Activated naive CD4-positive, alpha-beta T cell treated with anti-CD3 and anti-CD28 coated beads, Interleukin-2, amount 10 ng/mL, durations not matched to agents 7 days and 5 days (primary cell): ENCODE measurements at places on chromosomes 7 and 10.

DNA sequence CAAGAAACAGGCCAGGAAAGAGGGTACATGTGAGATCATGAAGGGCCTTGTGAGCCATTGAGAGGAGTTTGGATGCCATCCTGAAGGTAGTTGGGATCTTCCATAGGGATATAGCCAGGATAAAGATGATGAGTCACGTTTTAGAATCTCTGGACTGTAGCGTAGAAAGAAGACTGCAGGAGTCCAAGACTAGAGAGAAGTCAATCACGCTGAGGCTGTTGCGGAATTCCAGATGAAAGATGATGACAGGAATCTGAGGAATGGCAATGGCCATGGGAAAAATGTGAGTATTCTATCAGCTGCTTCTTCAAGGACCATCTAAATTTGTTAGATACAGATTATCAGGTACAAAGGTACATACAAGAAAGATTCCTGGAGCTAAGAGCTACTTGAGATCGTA, 711.3 kb downstream of the GRM8 start:
- DNase-seq = no peak

GRCh38 chr10:133258066-133258817, 18.4 kb downstream of the ADAM8 start:
- DNase-seq = peak; percentile 63

DNA sequence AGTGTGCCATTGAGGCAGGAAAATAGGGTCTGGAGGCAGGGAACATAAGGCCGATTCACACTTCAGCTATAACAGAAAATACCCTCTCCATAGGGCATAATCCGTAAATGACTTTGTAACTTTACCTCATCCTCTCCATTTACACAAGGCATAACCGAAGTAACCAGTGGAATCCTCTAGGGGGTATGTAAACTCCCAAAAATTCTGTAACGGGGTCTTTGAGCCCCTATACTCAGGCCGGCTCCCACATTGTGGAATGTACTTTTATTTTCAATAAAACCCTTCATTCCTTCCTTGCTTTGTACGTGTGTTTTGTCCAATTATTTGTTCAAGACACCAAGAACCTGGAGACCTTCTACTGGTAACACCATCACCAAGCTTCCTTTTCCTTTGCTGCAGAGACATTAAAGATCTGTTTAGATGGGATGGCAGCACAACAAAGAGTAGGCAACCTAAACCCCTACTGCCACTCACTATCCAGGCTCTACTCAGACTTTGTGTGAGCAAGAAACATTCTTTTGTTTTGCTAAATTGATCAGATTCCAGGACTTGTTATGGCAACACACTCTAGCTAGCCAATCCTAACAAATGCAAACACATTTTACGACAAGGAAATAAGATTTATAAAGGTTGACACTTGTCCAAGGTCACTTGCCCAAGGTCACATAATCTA, 99.3 kb downstream of the DGKI start:
- DNase-seq = no peak

- peak; percentile 37 for DNase-seq
Observed at GRCh38 chr7:2248984-2249694, 7.1 kb downstream of the NUDT1 start.

- DNase-seq = peak; percentile 58
Observed at GRCh38 chr7:5797716-5798115, 16.3 kb upstream of the RNF216 start.

DNA sequence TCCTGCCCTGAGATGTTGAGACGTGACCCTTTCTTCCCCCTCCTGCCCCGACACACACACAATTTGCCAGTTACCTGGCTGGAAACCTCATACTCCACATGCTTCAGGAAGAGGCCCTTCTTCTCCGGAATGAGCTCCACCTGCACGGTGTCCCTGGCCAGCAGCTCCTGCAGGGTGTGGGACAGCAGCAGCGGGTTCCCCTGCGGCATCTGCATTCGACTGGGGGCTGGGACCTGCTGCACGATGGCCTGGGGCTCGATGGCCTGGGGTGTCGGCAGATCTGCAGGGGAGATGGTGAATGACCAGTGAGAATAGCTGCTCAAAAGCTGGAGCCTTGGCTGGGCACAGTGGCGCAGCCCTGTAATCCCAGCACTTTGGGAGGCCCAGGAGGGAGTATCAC, 36.0 kb downstream of the NUDT1 start:
- no peak for DNase-seq

DNA sequence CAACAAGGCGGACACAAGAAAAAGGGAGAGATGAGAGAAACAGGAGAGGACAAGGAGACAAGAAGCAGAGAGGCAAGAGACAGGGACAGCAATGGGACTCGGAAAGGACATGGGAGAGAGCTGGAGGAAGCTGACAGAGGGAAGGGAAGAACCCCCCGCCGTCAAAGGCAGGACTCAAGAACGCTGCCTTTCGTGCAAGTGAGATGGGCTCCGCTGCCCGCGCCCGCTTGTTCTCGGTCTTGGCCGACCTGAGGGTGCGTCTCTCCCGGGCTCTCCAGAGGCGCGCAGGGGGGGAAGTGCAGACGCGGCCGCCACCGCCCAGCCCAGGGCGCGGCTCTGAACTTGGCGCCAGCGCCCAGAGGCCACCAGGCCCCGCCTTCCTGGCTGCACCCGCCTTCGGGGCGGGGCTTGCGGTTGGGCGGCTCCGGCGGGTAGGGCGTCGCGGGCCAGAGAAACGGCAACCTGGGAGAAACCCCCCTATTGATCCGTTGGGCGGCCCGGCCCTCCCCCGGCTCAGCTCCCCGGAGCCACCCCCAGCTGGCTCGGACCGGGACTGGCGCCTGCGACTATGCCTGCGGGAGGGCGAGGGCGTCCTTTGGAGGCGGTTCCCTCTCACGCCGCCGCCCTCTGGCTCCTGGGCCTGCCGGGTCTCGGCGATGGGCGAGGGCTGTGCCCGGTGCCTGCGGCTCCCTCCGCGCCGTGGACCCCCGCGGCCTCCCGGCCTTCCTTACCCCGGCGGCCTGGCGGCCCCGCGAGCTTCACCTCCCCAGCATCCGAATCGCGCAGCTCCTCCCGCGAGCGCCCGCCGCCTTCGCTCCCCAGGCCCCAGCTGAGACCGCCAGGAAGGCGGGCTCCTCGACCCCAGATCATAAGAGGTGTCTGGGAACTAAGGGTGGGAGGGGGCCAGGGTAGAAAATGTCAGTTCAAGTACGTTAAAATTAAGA, 2.2 kb upstream of the ANTXRL start:
- peak; percentile 89 for DNase-seq

DNA sequence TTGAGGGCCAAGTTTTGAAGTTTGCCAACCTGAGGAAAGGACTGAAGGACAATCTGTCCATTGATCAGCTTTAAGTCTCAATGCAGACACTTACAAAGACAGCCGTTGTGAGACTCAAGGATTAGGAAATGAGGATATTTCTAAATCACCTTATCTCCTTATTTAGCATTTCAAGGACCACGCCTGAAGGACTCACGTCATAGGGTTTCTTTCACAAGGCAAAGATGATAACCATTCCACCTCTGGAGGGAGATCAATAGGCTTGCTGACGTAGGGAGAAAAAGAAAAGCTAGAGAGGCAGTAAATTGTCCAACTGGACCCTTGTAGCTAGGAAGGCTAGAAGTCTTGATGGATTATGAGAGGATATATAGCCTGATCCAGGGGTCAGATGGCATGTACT, 3.3 kb upstream of the ASB4 start:
- no peak for DNase-seq

GRCh38 chr7:151937286-151937685, 19.0 kb upstream of the GALNTL5 start:
- no peak for DNase-seq

GRCh38 chr7:150324373-150324961, 1.1 kb upstream of the ACTR3C start:
- no peak for DNase-seq

GRCh38 chr7:50209461-50210135, 94.9 kb upstream of the IKZF1 start:
- DNase-seq = no peak

DNA sequence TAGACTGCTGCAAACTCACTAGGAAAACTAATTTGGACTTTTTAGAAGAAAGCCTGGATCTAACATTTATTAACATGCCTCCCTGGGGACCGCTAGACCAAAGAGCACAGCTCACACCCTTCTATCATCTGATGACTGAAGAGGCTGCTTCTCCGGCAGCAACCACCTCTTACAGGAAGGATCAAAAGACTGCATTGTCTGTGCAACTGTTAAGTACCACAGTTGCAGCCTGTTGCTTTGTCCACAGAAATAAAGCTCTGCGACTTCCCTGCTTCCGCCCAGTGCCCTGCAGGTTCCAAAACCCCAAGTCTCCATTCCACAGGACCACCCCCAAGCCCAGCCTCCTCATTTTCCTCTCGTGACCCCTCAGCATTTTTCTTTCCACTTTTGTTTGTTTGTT, 14.0 kb upstream of the PODXL start:
- DNase-seq = no peak

- peak; percentile 44 for DNase-seq
Observed at GRCh38 chr7:76282344-76283253, 19.9 kb upstream of the HSPB1 start.

DNA sequence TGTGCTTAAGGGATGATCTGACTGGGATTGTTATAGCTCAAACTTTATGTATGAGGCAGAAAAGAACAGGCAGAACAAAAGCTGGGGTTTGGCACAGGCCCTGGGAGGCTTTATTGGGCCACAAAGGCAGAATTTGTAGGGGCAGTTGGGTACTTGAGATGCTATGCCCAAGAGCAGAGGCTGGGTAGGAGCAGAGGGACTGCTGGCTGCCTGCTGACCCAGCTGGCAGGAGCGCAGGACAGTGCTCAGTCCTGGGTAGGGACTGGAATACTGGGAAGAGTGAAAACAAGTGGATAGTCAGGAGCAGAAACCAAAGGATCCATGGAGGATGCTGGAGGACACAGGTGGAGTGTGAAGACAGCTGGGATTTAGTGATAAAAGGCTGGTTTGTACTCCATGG, 75.7 kb downstream of the CCDC3 start:
- DNase-seq = no peak

GRCh38 chr10:6787091-6787490, 207.0 kb upstream of the PRKCQ start:
- no peak for DNase-seq

GRCh38 chr10:111076682-111077478, at the start of gene ADRA2A:
ADRA2A (plus strand) TSS chr10:111077029; CDS start chr10:111077997, 968 bp downstream.
- DNase-seq = peak; percentile 27

GRCh38 chr10:44574596-44575480, 189.9 kb upstream of the CXCL12 start:
- DNase-seq = no peak

DNA sequence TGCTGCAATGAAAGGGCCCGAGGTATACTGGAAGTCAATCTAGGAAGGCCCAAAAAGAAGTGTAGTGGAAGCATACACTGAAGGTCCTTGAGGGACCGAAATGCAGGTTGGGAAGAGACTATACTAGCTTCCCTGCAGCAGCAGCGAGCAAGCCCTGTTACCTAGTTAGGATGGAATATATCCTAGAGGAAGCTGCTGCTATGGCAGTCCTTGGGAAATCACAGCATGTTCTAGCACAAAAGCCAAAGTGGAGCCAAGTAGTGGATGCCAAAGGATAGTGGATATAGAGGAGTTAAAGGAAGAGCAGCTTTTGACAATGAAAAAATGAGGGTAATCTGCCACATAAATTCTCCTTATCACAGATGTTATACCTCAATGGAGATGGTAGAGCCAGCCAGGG, 123.8 kb upstream of the STARD3NL start:
- DNase-seq = no peak

GRCh38 chr10:48600645-48601505, 4.0 kb downstream of the ARHGAP22 start:
- DNase-seq = no peak

DNA sequence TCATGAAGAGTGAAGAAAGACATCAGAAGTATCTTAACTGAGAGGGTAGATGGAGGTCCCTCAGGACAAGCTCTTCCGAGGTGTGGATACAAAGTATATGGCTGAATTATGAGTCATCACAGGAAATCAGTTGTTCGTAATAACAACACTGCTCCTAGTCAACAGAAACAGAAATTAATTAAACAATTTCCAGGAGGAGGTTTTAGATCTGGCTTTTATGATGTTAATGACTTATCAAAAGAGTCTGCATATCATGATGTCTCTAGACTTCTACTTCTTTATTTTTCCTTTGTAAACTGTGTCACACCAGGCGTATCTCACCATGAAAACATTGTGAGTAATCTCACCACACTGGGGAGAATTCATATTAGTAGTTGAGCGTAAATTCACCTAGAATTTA, 31.2 kb downstream of the OSBPL3 start:
- no peak for DNase-seq

GRCh38 chr7:102925976-102926782, 13.4 kb downstream of the LRRC17 start:
- no peak for DNase-seq

DNA sequence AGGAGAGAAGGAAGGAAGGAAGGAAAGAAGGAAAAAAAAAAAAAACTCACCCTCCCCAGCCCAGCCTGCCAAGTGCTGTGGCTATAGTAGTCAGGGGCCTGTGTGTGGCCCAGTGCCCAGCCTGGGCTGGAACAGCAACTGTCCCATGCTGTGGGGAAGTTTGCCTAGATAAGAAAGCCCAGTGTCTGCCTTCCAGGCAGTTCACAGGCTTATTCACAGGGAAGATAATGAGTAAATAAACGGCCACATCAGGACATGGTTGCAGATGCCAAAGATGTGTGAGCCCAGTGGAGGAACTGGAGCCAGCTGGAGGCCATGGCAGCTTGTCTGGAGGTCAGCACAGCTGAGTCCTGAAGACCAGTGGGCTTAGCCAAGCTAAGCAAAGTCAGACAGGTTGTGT, 132.4 kb upstream of the FOXK1 start:
- DNase-seq = no peak

DNA sequence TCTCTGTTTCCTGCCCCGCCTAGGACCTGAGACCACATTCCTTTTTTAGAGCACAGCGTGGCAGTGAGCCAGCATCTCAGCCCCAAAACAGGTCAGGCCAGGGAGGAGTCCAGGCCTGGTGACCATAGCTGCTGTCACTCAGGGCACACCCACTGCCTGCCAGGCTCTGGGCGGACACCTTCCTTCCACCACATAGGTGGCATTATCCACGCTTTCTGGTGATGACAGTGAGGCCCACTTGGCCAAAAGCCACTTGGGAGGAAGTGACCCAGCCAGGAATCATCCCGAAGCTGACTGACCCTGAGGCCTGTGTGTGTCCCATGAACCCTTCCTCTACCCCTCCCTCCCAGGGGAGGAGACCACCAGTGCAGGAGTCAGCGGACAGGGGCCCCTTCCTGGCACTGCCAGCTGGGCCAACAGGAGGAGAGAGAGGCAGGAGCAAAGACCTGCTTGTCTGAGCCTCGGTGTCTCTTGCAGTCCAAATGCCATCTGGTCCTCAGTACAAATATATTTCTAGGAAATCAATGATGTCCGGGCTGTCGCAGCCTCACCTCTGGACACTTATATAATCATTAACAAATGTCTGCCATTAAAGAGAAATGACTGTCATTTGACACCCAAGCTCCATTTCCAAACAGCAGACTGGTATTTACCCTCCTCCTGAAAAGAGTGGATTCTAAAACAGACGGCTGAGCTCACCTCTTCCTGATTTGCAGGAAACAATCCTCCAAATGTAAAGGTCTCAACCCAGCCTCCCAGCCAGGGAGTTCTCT, 63.0 kb downstream of the ABRAXAS2 start:
- DNase-seq = no peak
